ENCODE measurements at places on chromosomes 1 and 21. TPM values are rescaled to one million over a fixed set of nuclear protein-coding genes. Genes with fewer than 3 reads are reported as not detected.
A peak's percentile ranks its signal among the peaks of the same experiment; 100 is the strongest.

HCRTR1 gene
- total RNA-seq = 0.42 TPM

CHAF1B gene
- 1.8 TPM for total RNA-seq

EXTL1 gene
- total RNA-seq = 0.29 TPM

GUCA2B gene
- total RNA-seq = not detected

PADI2 gene
- total RNA-seq = 2.2 TPM

CDC42BPA gene
- total RNA-seq = 71.3 TPM

FMN2 gene
- 1.1 TPM for total RNA-seq

KRTAP24-1 gene
- not detected for total RNA-seq

CA6 gene
- total RNA-seq = not detected

PPIH gene
- total RNA-seq = 14.1 TPM

HTR6 gene
- 0.18 TPM for total RNA-seq

DNASE2B gene
- not detected for total RNA-seq

CD48 gene
- 3.6 TPM for total RNA-seq

HCN3 gene
- total RNA-seq = 5.7 TPM

HJV gene
- total RNA-seq = not detected

DNA sequence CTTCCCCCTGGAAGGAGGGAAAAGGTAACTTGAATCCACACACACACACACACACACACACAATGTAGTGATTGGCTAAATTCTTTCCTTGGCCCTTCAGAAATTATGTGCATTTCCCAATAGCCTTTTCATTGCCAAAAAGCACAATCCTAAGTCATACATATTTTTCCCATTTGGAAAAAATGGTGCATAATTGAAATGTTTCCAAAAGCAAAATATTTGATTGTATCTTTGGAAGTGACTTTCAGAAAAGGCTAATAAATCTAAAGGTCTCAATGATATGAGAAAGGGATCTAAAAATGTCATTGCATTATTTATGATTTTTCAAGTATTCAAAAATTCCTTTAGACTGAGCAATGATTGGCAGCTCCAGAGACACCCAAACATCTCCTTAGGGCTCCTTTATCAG, 43.5 kb upstream of the NEK7 start:
- no peak for DNase-seq

DNA sequence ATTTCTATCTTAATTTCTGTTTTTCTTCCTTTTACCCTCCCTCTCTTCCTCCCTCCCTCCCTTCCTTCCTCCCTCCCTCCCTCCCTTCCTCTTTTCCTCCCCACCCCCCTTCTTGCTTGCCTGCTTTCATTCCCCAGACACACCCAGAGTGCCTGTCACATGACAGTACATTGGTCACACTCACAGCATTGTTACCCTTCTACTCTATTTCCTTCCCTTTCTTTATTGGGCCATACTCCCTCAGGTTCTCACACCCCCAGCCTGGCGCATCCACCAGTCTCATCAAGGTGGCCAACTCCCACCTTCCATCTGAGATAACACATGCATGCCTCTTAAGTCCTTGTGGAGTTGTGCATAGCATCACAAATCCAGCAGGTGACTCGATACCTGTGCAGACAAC, 10.9 kb downstream of the TMPRSS3 start:
- DNase-seq = peak; percentile 30

GRCh38 chr1:228868731-228869024, 133.4 kb downstream of the RHOU start:
- no peak for DNase-seq

DNA sequence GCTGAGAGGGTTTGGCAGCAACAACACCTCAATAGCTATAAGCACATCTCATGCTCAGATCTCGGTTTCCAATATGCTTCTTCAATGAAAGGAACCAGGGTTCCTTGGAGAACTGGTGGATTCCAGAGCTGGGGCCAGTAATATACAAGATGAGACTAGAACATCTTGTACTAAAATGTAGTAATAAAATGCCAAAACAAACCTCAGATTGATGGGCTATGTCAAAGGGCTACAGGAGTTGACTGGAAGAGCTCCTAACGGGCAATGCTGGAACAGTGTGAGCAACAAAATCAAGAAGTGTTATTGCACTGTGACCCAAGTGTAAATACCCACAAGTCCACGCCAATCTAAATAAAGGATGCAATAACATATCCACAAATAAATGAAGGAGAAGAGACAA, 26.1 kb upstream of the SLC19A1 start:
- DNase-seq = no peak

DNA sequence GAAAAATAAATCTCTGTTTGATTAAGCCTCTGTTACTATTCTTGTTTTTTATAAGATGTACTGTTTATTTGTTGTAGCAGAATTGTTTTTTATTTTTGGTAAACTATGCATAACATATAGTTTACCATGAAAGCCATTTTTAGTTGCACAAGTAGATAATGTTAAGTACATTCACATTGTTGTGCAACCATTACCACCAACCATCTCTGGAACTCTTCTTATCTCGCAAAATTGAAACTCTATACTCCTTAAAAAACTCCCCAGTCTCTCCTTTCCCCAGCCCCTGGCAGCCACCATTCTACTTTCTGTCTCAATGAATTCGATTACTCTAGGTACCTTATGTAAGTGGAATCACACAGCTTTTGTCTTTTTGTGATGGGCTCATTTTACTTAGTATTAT, 27.4 kb upstream of the UHMK1 start:
- DNase-seq = no peak

DNA sequence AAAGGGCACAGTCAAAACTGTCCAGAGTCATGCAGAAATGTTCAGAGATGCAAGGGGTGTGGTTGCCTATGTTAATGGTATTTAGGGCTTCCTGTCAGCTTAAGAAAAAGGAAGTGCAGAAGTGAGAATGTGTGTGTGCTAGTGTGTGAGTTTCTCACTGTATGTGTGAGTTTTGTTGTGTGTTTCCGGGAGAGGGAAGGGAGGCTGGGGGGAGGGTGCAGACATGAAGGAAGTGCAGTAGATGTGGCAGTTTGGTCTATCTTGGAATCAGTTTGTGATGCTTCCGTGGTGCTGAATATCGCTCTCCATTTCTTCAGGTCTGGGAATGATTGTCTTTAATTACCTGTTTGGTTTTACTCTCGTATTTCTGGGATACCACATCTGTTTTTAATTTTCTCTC, 16.5 kb upstream of the ATP6V1G3 start:
- peak; percentile 69 for DNase-seq

DNA sequence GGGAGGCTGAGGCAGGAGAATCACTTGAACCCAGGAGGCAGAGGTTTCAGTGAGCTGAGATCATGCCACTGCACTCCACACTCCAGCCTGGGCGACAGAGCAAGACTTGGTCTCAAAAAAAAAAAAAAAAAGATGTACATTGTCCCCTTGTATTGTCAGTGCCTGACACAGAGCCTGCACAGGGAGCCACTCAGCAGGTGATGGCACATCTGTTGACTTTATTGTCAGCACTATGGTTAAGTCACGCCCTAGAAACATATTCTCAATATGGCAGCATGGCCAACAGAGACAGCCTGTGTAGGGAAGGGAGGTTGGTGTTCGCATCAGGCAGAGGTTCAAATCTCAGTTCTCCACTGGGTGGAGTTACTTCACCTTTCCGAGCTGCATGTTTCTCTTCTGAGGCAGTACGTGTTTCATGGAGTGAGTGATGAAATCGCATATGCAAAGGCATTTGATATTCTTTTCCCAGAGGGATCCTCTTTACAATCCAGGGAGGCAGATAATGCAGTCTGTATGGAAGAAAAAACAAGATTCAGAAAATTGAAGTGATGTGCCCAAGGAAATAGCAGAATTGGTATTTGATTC, 20.6 kb downstream of the LAMC2 start:
- no peak for DNase-seq

- peak; percentile 94 for DNase-seq
These were observed 78.1 kb downstream of the DHRS3 start for GRCh38 chr1:12539705-12540579.

GRCh38 chr1:213874789-213875188, 113.0 kb upstream of the PROX1 start:
- no peak for DNase-seq

- no peak for DNase-seq
These were observed 1.5 kb downstream of the MORC3 start for GRCh38 chr21:36321325-36322082.

- no peak for DNase-seq
These were observed 51.2 kb downstream of the TENT5C start for GRCh38 chr1:117657031-117657430.

GRCh38 chr1:147549526-147549925, 8.2 kb downstream of the BCL9 start:
- no peak for DNase-seq

DNA sequence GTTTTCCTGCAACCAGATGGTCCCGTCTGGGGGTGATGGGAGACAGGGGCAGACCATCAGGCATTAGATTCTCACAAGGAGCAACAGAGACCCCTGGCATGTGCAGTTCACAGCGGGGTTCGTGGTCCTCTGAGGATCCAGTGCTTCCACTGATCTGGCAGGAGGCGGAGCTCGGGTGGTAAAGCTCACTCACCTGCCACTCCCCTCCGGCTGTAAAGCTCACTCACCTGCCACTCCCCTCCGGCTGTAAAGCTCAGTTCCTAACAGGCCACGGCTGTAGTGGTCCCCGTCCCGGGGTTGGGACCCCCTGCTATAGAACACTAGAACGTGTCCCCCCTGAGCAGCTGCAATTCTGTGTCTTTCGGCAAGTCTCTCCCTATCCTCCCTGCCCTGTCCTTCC, 4.6 kb downstream of the KRTAP10-12 start:
- no peak for DNase-seq

GRCh38 chr1:196454792-196455191, 153.4 kb downstream of the KCNT2 start:
- DNase-seq = no peak

DNA sequence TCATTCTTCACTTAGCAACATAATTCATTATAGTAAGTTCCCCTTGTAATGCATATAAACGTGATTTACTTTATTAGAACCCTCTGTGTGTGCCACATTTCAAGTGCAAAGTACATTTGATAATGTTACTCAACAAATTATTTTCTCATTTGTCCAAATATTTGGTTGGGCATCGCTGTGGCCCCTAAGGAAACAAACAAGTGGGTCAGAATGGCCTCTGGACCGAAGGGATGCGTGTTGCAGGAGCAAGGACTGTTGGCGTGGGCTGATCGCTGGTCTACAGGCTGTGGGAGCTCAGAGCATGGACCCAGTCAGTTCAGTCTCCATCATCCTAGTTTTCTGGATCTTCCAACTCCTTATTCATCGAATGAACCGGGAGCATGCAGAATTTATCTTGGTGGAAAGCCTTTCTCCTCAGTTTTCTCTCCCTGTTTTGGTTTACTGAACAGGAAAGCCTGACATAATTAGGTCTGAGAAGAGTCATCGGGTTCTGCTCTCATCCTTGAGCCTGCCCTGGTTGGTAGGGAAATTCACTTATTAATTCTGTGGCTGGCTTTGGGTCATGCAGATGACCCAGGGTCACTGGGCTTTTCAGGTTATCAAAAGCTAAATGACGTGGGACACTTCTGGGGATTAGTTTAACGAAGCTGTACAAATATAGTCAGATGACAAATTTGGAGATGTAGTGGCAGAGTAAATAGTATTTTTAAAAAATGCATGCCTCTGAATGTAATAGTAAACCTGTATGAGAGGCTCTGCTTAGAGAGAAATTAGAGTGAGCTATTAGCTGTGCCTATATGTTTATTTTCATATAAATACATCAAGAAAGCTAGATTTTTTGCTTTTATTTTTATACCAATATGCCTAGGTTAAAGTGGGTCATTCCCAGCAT, 200.2 kb downstream of the SDCCAG8 start:
- DNase-seq = no peak

DNA sequence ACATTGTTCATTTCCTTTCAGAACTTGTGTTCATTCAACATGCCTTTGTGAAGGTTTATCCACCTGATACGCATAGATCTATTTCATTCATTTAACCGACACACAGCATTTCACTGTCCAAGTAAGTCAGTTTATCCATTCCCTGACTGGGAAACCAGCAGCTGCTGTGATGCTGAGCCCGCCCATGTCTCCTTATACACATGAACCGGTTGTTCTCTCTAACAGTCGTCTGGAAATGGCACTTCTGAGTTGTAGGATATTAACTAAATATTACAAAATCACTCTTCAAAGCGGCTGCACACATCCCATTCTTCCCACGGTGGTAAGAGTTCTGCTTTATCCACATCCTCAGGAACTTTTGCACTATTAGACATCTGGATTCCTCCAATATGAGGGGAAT, 71.1 kb downstream of the NPHP4 start:
- DNase-seq = no peak

- no peak for DNase-seq
These were observed 2.0 kb upstream of the ANGEL2 start for GRCh38 chr1:213017447-213018273.

GRCh38 chr1:206725109-206725963, 40.6 kb downstream of the MAPKAPK2 start:
- DNase-seq = no peak

DNA sequence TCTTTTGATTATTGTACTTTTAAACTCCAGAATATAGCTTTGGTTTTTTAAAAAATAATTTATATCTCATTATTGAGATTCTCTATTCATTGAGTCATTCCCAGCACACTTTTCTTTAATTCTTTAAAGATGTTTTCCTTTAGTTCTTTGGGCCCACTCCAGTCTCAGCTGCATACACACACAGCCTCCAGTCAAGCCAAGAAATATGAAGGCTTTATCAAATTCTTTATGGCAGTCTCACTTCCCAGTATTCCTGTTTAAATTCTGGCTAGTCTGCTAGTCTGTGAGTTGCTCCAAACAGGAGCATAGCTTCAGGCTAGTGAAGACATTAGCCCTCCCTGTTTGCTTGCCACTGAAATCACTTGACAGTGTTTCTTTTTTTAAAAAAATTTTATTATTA, 61.2 kb downstream of the CRP start:
- no peak for DNase-seq

- no peak for DNase-seq
These were observed 152.0 kb upstream of the GRIK3 start for GRCh38 chr1:37186246-37186756.

DNA sequence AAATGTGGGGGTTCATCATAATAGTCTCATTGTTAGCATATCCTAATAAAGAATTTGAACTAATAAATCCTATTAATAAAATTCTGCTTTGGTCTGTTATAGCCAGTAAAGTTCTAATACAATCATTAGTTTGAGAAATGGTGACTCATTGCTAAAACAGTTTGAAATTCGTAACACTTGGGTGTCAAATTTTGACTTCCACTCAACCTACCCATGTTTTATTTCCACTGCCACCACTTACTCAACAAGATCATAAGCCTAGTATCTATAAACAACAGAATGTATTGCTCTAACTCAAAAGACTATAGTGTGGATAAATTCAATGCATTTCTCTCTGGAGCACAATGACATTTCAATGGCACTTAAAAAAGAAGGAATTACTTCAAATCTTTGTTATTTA, 29.1 kb downstream of the LGALS8 start:
- no peak for DNase-seq

- no peak for DNase-seq
These were observed 21.3 kb downstream of the GPSM2 start for GRCh38 chr1:108897865-108898720.

- DNase-seq = peak; percentile 82
These were observed 1.2 kb downstream of the LMNA start for GRCh38 chr1:156115514-156116374.

DNA sequence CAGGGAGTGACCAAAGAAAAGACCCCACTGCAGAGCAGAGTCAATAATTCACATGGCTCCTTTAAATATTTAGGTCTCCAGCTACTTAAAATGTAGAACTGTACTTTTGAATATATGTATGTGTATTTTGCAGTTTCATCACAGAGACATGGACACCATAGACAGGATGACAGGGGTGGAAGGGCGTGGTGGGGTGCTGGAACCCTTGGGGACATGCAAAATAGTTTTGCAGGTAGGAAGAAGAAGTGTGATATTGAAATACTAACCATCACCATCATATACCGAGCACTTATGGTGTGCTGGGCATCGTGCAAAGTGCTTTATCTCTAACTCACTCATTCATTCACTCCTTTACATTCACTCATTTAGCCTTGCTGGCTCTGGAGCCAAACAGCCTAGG, 72.5 kb upstream of the IGSF21 start:
- no peak for DNase-seq
